ENCODE measurements at places on chromosomes 7 and 10.

GRCh38 chr10:119191881-119192280 is 13.3 kb upstream of the PRDX3 start:
- no peak for DNase-seq

DNA sequence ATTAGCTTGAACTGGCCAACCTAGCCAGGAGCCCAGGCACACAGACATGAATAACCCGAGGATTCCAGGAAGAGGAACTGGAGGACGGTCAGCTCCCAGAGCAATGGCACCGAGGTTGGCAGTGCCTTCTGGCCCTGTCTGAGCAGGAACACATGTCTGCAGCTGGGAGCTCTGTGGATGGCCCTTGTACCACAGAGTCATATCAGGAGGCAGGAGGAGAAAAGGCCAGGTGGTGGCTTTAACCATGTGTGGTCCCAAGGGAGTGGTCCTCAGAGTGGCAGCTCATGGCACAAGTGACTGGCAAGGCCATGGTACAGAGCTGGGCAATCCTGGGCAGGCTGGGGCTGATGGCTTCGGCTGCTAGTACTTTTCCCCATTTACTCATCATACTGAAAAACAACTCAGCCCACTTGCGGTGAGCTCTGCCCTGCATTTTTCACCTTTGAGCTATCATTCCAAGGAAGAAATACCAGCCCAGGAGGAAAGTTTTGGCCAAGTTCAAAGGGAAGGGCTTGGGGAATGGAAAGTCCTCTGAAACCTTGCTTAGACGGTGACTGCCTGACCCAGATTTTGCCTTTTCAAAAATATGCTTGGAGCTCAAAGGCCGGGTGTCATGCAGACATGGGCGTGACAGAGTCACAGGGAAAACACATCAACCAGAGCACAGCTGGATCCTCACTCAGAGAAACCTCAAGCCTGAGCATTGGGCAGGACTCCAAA is 25.7 kb upstream of the LOXL4 start:
- DNase-seq = no peak

- no peak for DNase-seq
These were observed 5.3 kb upstream of the KCNIP2 start for GRCh38 chr10:101848894-101849351.

DNA sequence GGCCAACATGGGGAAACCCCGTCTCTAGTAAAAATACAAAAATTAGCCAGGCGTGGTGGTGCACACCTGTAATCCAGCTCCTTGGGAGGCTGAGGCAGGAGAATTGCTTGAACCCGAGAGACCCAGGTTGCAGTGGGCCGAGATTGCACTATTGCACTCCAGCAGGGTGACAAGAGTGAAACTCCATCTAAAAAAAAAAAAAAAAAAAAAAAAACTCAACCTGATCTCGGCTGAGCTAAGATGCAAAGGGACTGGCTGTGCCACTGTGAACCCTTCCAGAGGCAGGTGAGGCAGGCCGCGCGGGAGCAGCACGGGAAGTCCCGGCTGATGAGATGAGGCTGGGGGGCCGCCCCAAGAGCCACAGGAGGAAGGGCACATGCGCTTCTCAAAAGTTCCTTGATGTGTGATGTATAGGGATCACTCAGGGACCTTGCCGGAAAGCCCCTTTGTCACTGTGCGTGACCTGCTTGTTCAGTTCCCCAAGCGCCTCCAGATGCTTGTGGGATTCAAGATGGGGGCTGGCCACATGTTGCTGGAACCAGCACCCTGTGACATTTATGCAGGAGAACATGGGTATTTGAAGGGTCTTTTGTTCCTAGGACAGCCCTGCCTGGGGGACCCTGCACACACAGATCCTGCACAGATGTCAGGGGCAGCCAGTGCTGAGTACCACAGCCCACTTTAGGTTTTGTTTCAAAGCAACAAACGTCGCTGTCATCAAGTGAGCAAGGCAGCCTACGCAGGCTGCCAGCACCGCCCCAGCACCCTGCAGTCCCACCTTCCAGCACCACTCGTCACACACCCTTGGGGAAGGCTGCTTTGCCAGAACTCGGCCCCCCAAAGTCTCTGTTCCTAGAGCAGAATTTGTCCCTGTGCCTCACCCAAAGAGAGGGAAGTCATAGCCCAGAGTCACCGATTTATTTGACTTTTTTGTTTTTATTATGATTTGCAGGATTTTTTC is 74.8 kb upstream of the SH2B2 start:
- DNase-seq = no peak

DNA sequence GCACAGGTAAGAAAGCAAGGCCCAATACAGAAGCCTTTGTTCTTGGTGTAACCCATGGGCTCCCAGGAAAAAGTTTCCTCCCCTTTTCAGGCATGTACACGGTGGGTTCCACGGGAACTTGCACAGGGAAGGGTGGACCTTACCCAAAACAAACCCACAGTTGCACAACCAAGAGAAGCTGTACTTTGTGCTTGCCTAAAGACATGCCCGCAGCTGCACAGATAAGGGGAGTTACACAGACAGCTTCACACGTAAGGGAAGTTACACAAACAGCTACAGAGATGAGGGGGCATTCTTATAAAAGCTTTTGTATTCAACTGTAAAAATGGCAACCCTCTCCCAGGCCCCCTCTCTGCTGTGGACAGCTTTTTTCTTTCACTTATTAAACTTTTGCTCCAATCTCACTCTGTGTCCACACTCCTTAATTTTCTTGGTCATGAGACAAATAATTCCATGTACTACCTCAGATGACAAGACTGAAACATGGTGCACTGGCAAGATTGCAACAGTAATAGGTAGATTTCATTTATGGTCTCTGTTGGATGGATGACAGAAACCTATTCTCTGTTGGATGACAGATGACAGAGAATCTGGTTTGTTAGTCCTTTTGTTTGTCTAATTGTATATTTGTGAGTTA is 72.9 kb downstream of the ATE1 start:
- DNase-seq = no peak

GRCh38 chr10:124495162-124495561 is 33.5 kb downstream of the LHPP start:
- no peak for DNase-seq

DNA sequence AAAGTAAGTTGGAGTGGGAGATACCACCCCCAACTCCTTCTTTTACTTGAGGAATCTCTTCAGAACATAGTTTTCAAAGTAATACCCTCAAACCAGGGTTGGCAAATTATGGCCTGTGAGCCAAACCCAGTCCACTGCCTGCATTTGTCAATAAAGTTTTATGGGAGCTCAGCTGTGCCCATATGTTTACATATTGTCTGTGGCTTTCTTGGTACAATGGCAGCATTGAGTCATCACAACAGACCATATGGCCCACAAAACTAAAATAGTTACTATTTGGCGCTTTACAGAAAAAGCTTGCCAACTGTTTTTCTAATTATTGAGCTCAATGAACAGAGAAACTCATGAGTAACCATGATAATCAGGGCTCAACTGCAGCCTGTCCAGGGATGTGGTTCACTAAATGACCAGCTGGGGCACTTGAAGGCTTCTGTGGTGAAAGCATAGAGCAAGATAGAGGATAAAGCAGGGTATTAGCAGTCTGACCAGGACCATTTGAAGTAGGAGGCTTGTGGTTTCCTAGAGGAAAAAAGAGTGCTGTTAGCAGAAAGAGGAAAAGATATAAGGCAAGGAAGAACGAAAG is 196.0 kb upstream of the GRB10 start:
- no peak for DNase-seq

DNA sequence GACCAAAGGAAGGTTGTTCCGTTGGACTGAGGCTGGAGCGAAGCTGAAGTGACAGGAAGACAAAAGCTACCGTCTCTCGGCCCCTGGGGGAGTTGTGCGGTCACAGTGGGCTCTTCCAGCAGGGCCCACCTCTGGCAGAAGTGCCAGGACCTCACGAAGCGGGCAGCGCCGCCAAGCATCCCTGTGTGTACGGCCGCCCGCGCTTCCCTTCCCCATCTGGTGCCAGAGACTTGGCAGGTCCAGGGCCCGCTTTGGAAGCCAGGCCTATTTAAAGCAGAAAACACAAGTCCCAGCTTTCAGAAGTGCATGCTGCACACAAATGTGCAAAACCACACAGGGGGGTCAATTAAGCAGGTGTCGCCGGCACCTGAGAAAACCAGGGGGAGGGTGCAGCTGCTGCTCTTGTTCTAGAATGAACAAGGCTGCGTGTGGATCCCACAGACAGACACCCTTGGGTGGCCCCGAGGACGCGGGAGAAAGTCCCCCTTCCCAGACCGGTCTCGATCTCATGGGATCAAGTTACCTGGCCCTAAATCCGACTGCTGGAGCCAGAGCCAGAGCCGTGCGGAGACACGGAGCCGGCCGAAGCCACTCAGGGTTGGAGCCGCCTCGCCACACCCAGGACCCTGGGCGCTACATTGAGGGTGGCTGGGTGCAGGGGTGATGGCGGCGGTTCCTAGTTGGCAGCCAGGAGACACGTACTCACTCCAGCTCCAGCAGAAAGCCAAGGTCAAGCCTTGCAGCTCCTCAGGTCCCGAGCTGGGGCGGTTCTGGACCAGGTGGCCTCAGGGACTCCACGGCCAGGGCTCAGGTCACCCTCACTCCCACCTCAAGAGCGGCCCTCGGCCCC is 51.8 kb upstream of the PPP2R2D start:
- no peak for DNase-seq

DNA sequence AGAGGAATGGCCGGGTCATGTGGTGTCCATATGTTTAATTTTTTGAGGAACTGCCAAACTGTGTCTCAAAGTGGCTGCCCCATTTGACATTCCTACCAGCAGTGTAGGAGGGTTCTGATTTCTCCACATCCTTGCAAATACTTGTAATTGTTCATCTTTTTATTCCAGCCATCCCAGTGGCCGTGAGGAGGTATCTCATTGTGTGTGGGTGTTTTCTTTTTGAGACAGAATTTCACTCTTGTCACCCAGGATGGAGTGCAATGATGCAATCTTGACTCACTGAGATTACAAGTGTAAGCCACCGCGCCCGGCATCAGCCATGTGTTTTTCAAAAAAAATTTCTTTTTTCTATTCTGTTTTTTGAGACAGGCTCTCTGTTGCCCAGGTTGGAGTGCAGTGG is 38.7 kb upstream of the DLG5 start:
- no peak for DNase-seq

GRCh38 chr10:2985729-2986232 is 81.6 kb upstream of the PFKP start:
- DNase-seq = no peak

- DNase-seq = no peak
These were observed 19.6 kb upstream of the NFKB2 start for GRCh38 chr10:102375867-102376266.

DNA sequence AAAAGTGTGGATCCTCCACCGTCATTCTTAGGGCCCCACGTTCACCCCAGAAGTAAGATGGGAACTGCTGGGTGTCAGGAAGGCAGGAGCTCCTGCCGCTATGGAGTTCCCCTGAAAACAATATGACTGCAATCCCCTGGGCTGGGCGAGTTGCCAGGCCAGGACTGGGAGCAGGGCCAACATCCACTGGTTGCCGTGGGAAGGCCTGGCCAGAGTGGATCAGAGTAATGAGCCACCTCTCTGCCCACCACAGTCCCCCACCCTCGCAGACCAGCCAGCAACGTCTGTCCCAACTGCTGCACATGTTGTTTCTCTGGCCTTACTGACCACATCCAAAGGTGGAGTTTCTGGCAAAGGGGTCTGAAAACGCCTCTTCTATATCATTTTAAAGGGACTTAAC is 86.6 kb downstream of the STRA8 start:
- no peak for DNase-seq

- no peak for DNase-seq
These were observed 269.0 kb downstream of the DOCK4 start for GRCh38 chr7:111937163-111937562.

GRCh38 chr7:54689394-54690049 is 69.5 kb downstream of the SEC61G start:
- no peak for DNase-seq

DNA sequence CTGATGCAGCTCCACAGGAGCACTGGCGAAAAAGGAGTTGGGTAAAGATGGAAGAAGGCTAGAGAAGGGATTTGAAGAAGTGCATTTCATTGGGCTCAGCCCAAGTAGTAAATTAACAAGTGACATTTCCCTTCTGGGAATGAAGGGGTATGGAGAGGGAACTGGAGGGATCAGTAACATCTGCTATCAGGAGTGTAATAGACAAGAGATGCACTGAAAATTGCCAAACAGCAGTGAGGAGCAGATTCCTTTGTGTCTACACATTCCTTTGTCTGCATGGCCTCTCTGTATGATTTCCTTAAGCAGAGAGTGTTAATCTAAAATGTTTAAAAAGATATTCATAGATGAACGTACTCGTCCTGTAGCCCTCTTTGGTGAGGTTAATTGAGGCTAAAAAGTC is 148.2 kb upstream of the FERD3L start:
- no peak for DNase-seq
